ENCODE measurements at places on chromosomes 5 and 9. TPM values are rescaled to one million over a fixed set of nuclear protein-coding genes. Genes with fewer than 3 reads are reported as not detected.

DNA sequence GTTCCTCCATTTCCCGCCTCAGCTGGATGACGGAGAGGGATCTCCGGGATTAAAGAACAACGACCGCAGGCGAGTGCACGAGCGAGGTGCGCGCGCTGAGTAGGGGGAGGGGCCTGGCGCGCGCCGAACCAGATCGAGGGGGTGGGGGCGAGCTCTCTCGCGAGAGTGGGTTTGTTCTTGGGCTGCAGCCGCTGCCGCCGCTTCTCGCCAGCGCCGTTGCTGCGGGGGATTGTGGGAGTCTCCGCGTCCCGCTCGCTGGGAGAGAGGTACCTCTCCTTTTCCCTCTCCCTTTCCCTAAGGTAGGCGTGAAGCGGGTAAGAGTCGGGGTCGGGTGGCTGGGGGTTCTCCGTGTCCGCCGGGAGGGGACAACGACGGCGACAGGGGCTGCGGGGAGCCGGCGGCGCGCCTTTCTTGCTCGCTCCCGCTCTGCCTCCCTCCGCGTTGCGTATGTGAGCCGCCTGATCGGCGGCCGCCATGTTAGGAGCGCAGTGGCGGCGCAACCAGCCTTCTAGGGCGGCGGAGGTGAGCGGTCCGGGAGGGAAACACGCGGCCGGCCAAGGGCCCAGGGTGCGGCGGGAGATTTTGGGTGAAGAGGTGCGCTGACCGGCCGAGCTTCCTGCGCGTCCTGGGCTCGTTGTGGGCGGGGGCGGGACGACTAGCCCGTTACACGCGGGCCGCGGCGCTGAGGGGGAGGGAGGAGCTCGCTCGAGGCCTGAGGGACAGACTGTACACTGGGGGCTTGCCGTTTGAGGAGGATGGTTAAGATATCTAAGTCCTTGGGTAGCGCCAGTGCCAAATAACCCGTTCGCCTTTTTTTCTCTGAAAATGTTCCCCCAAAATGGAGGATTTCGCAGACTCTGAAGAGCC lies at the start of gene MATR3:
MATR3 (plus strand) TSS at position 234 of the 867 bp plus-strand sequence. CDS start 13,676 bp downstream, outside the sequence.
- peak; percentile 97 for DNase-seq

DNA sequence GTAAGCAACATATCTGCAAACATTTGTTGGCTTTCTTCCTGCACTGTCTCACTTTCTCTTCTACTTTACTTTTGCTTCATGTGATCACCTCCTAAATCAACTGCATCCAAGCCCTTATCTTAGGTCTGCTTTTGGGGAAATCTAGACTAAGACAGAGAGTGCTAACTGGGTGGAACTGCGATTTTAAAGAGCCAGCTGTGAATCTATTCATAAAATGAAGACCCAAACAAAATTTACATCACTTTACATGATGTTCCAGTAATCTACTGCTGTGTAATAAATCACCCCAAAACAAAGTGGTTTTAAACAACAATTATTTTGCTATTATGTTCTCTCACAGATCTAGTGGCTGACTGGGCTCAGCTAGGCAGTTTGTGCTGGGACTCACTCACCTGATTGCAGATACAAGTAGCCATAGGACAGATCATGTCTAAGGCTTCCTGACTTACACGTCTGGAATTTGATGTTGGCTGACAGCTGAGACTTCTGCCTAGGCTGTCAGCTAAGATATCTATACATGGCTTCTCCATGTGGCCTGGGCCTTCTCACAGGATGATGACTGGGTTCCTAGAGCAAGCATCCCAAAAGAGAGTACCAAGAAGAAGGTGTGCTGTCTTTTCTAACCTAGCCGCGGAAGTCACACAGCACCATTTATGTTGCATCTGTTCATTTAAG lies 145.1 kb upstream of the TBCA start:
- no peak for DNase-seq

DNA sequence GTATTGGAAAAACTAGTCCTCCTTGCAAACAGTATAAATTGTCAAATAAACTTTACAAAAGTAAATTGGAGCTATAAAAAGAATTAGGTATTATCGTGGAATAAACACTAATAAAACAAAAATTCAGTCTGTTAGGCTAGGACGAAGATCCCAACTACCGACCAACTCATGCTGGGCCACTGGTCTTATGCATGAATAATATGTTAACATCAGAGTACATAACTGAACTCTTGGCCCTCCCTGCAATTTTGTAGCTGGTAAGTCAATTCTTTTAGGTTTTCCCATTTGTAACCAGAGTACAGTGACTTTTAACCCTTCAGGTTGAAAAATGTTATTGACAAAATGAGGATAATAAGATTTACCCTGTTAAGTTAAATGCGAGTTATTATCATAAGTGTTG lies 428.7 kb downstream of the BNC2 start:
- no peak for DNase-seq

- no peak for DNase-seq
Measured at GRCh38 chr9:126965077-126965476, 50.5 kb downstream of the RALGPS1 start.

GRCh38 chr9:89388084-89388867 lies 70.0 kb downstream of the SECISBP2 start:
- DNase-seq: peak; percentile 68

DNA sequence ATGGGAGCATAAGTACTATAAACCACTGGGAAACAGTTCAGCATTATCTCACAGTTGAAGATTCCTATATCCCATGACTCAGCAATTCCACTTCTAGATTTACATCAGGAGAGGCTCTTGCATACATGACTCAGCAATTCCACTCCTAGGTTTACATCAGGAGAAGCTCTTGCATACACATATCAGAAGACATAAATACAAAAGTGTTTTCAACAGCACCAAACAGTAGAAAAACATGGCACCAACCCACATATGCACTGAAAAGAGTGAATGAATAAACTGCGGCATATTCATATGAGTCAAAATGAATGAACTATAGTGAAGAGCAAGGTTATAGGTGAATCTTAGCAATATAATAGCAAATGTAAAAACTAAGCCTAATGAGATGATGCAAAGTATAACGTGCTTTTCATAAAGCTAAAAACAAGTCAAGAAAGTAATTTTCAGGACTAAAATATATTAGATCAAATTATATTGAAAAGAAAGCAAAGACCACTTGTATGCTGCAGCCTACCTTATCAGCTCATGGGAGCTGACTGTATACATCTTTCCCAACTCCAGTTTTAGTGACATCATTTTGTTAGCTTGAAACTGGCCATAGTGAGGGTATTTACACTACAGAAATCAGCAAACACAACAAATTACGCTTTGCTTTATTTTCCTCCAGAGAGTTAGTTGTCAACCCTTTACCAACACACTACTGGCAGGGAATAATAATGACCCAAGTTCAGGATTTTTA lies 95.8 kb downstream of the ANKRD18B start:
- no peak for DNase-seq

- DNase-seq: no peak
Measured at GRCh38 chr5:178323541-178323865, 90.9 kb upstream of the PHYKPL start.

DNA sequence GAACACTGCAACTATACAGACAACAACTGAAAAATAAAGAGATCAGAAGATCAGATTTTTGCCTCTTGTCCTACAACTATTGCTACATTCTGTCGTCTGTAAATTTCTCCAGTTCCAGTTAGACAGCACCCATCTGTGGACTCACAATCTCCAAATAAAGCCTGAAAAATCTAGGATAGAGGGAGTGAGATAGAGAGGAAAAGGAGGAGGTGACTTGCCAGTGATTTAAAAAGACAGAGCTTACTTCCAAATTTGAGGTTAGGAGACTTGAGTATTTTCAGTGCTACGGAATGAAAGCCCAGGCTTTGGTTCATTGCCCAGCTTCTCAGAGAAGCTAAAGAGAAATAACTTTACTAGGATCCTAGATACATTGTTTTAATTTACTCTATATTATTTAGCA lies 63.6 kb downstream of the PTCD2 start:
- DNase-seq: no peak

- DNase-seq: no peak
Measured at GRCh38 chr5:139460455-139460854, 2.1 kb downstream of the ECSCR start.

DNA sequence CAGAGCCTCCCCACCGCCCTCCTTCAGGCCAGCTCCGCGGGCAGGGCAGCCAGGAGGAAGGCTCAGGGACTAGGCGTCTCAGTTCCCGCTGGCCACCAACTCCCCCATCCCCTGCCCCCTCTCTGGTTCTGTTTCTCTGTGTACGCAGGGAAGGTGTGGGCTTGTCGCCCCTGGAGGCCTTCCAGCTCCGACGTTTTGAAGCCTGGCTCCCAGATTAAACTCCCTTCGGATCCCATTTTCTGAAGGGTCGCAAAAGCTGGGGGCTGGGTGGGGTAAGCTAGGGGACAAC lies 346 bp downstream of the ATOX1 start:
- DNase-seq: no peak

DNA sequence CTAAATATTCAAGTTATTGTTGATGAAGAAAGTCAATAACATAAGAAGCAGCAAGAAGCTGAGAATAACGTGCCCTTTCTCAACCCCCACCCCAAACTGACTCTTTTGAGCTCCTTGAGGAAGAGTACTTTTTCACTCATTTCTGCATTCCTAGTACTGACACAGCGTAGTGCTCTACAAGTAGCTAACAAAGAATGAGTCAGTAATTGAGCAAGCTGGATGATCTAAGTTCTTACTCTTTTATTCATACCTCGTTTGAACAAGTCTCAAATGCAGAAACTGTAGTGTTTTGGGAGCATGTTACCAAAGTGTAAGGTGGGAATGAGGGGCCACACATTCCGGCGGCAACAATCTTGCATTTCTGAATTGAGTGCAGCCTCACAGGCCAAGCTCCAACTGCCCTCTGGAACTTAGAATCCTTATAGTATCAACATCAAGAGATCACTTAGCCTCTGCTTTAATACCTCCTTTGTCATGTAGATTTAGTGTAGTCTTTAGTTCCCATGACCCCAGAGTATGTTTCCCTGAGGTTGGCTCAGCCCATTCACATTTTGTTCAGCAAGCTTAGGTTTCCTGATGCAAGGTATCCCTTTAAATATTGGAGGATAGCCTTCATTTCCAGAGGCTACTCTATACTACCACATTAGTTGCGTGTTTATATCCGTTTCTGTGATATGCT lies 152.0 kb downstream of the PRR16 start:
- no peak for DNase-seq

DNA sequence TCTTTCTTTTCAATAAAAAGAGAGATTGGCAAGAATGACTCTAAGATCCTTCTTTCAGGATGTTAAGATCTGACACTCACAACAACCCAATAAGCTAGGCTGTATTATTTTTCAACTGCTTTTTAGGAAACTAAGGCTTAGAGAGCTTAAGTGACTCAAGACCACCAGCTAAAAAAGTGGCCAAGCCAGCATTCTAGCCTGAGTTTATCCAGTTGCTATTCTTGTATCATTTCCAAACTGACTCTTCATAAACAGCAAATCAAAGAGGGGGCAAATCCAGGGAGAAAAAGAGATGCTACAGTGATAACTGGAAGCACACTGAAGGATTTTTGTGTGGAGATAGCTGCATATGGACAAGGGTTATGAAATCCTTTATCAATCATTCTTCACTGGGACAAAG lies 47.1 kb downstream of the TMEM252 start:
- DNase-seq: no peak

DNA sequence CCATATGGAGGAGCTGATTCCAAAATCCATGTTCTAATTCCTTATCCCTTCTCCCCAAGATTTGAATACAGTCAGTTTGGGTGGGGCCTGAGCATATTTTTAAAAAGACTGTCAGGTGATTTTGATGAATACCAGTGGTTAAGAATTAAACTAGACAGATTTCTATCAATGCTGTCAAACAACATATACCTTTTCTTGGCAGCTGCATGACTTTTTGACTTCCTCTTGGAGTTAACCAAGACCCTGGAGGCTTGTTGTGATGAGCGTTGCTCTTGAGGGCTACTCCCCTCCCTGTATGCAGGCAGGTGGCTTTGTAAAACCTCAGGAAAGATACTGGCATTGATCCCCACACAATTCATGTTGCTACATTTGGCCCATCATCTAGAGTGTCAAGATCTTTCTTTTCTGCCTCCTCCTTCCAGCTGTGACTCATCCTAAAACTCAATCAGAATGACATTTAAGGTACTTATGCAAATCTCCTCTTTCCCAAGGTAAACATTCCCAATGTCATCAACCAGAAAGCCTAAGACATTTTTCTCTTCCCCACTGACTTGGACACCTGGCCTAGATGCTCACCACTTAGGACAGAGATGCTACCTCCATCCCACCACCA lies 61.7 kb downstream of the PPP2R2B start:
- no peak for DNase-seq

DNA sequence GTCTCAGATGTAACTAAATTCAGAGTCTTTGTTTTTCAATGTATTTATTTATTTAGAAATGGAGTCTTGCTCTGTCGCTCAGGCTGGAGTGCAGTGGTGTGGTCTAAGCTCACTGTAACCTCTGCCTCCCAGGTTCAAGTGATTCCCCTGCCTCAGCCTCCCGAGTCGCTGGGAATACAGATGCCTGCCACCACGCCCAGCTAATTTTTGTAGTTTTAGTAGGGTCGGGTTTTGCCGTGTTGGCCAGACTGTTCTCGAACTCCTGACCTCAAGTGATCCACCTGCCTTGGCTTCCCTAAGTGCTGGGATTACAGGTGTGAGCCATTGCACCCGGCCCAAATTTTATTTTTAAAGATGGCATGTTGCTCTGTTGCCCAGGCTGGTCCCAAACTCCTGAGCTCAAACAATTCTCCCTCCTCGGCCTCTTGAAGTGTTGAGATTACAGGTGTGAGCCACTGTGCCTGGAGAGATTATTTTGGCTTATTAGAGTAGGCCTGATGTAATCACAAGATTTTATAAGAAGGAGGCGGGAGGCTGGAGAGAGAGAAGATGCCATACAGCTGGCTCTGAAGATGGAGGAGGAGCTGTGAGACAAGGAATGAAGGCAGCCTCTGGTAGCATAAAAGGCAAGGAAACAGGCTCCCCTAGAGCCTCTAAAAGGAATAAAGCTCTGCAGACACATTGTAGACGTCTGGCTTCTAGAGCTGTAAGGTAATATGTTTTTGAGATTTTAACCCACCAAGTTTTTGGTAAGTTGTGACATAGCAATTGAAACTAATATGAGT lies 12.9 kb upstream of the KLF9 start:
- no peak for DNase-seq

DNA sequence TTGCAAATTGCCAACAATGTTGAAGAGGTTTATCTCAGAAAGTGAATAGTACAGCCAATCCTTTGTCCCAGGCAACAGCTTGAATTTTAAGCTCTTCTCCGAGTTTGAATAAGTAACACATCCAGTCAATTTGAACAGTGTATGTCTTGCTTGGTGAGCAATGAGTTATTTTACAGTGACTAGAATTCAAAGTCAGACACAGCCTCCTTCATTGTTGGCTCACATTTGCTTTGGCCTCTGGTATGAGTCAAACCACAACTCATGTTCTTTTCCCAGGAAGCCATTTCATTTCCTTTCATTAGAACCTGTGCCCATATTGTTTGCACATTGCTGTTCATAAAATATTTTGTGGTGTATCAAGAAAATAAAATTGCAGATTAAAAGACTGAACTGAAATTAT lies 622.0 kb upstream of the DAB2 start:
- DNase-seq: no peak

The PCDHAC1 gene
- total RNA-seq: 0.47 TPM

The SPINK1 gene
- 4,017 TPM for total RNA-seq

The IRX4 gene
- total RNA-seq: not detected

The OLFML2A gene
- total RNA-seq: 13.1 TPM

The AQP7 gene
- total RNA-seq: 8.3 TPM

The TXN gene
- total RNA-seq: 170 TPM

The EQTN gene
- total RNA-seq: 0.44 TPM

The PTPN3 gene
- total RNA-seq: 36.4 TPM

The GARIN3 gene
- not detected for total RNA-seq

The SNCB gene
- not detected for total RNA-seq

The ZNF658 gene
- 11.3 TPM for total RNA-seq

The IL5 gene
- total RNA-seq: not detected

The PROP1 gene
- total RNA-seq: not detected

The ACO1 gene
- 30.6 TPM for total RNA-seq

The LECT2 gene
- total RNA-seq: not detected

The ZBED3 gene
- 14.7 TPM for total RNA-seq

The CTSV gene
- total RNA-seq: not detected
